T-cell (primary cell): ENCODE measurements at places on chromosomes 2 and 18. TPM values are rescaled to one million over a fixed set of nuclear protein-coding genes. Genes with fewer than 3 reads are reported as not detected.

SERPINB11 gene
- not detected for total RNA-seq

SF3B6 gene
- 47.0 TPM for total RNA-seq

GAL3ST2 gene
- not detected for total RNA-seq

FLACC1 gene
- 8.4 TPM for total RNA-seq

DNA sequence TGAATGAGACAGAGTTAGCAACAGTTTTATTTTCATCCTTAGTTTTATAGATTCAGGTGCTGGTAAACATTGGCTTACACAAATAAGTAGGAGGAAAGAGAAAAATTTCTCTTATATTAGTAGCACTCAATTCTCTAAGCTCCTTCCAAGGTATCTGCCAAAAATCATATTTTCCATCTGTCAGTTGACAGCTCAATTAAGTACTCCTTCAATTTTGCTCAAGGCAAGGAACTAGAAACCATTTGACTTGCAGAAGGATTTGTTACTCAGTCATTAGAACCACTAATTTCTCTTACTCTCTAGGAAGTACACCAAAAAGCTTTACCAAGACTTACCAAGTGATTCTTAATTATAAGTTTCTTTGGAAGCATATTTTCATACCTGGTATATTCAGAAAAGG is 101.4 kb upstream of the ATP8B1 start:
- DNase-seq = no peak

DNA sequence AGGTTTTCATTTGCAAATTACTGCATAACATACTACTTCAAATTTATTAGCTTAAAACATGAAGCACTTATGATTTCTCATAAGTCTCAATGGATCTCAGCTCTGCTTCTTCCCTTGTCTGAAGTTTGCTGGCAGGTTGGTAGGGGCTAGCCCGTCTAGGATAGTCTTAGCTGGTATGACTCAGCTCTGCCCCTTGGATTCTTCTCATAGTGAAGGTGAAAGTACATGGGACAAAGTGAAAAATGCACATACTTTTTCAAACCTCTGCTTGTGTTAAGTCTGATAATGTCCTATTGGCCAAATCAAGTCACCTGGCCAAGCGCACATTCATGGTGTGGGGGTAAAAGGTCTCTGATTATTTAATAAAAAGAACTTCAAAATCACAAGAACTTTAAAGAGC is 184.8 kb upstream of the VWC2L start:
- no peak for DNase-seq
